HAP-1 (cell line): ENCODE measurements at places on chromosomes 12 and 14.
A peak's percentile ranks its signal among the peaks of the same experiment; 100 is the strongest.

DNA sequence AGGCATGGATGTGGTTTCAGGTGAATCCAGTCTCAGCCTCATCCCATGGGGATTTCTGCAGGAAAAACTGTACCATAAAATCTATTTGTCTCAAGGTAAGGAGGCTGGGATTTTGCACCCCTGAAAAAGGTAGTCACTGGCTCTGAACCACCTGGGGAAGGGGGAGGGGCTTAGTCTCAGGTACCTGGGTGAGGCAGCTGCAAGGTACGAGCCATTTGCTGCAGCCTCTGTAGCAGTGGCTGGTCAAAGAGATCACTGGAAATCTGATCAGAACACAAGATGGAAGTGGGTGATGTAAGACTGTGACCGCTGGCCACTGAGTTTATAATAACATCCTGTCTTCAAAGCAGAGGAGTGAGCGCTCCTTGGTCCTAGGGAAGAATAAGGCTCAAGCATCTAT is 209.9 kb upstream of the NOS1 start:
- DNase-seq, result no peak

DNA sequence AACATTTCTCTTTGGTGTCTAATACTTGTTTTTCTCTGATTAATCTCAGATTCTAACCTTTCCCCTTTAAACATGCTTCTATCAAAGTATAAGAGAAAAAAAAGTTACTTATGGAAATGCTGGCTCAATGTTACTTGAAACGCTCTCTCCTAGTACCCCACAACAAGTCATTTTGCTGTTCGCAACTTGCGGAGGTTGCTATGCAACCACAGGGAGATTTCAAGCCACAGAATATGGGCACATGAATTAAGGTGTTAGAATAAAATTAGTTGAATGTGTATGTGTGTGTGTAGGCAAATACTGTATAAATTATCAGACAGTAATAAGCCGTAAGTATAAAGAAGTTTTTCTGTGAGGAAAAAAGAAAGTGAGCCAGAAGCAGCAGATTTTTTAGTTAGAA is 80.6 kb downstream of the CCDC59 start:
- DNase-seq, result no peak

DNA sequence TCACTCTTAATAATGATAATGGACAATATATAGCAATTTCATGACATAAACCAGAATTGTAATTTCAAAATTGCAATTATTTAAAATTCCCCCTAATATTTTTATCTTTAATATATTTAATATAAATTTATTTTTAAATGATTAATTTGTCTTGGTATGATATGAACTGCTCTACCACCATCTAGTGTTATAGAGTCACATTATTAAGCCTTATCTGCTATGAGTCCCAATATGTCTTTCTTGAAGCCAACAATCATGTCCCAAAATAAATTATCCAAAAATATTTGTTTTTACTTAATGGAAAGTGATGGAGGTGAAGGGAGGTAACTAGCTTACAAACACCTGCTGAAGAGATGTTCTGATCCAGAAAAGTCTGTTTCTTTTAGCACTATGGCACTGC is 151.4 kb downstream of the KCNC2 start:
- no peak for DNase-seq

- no peak for DNase-seq
Observed at GRCh38 chr14:94559638-94560290, 1.5 kb upstream of the SERPINA4 start.

- DNase-seq, result no peak
Observed at GRCh38 chr12:96237465-96238077, 43.4 kb downstream of the ELK3 start.

DNA sequence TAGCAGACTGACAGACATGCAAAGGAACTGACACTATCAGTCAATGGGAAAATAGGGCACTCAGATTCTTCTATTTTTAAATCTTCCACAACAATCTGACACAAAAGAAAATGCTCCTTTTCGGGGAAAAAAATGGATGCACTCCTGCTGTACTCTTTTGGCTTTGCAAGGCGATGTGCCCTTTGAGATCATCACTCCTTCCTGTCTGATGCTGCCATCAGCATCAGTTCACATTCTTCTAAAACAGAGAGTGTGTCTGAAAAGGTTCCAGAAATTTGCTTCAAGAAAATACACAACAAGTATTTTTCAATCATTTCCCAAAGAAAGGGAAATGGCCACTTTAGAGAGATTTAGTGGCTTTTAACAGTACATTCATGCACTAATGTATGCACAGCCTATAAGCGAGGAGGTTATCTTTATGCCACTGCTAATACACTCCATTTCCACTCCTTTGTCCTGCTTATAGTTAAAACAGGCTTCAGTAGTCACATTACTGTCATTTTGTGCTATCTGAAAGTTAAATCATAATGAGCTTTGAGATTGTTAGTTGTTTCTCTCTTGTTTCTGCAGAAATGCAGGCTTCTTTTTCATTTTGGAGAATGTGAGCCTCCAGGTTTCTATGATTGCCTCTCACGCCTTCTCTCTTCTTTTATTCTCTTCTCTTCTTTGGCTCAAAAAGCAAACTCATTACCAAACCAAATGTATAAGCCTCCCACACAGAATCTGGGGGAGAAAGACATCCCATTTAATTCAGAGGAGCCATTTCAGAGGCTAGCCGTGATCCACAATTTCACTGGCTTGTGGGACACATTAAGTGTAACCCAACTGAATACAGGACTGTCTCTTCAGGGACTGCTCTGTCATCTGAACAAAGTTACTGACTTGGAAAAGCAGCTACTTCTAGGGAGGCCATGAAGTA is 110.9 kb upstream of the CCDC196 start:
- no peak for DNase-seq

DNA sequence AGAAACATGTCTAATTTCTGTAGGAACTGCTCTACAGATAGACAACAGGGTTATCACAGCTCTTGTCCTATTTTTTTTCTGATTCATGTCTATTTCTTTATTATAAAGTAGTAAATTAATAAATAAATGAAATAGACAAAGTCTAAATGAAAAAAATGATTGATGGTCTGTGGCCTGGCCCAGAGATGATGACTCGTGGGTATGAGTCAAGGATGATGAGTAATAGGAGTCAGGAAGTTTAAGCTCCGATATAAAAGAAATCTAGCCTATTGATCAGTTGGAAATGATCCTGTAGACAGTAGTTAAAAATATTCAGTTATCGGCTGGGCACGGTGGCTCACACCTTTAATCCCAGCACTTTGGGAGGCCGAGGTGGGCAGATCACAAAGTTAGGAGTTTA is 90.6 kb upstream of the RTL1 start:
- DNase-seq, result no peak

DNA sequence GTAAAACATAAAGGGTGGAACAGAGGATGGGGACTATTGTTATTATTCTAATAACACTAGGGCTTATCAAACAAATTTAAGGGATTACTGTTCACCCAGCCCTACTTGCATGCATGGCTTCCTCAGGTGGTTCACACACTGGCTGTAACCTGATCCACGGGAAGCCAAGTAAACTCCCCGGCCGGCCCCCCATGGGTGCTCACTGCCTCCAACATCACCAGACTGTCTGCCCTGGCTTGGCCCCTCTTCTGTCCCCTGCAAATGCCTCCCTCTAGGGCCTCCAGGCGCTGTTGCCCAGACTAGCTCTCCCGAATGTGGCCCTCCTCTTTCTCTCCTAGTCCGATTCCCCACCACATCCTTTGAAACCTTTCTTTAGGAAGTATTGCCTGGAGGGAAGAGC is 18.6 kb downstream of the FAIM2 start:
- DNase-seq, result no peak

- no peak for DNase-seq
Observed at GRCh38 chr12:56288705-56289387, 11.3 kb downstream of the CS start.

DNA sequence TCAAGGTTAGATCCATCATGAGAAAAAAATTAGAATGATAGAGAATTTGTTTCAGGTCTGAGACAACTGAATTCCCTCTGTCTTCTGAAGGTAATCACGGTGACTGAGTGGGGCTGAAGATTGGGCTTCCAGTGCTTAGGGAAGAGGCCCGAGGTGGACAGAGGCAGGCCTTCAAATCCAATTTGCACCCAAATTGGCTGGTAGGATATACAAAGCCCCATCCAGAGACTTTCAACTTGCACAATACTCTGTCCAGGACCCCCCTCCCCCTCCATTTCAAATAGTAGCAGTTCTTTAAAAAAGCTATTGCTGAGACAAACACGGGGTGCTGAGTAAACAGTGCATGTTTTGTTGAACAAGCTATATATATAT is 3.6 kb upstream of the FOXG1 start:
- no peak for DNase-seq

DNA sequence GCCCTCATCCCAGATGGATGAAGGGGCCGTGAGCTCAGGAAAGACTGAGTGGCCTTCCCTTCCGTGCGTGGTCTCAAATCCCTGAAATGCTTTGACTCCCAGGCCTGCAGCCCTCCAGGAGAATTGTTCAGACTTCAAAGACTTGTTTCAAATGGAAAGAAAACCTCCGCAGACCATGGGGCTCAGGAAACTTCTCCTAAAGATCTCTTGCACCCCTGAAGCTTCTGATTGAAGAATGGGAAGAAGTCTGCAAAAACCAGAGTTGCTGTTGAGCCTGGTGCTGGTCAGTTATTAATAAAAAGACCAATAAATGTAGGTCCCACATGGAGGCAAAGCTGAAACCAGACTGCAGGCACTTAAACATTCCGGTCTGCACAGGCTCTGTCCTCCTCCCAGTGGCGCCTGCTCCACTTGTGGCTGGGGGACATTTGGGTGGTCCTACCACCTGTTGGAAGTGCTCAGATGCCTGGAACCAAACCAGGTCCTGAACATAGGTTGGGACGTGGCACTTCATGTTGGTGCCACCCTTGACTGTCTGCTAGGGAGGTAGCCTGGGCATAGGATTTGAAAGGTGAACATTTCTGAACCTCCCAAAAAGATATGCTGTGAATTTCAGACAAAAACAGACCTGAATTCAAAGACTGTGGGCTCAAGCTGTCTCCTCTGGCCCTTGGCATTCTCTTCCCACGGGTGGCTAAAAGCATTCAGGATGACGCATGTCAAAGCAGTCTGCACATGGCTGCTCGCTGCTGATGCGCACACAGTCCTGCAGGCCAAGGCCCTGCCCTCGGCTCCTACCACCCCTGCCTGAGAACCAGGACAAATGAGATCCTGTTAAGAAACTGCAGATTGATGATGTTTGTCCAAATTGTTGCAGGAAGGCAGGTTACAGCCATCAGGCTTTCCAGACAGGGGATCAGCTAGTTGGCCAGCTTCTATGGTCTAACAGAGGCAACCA is 36.2 kb upstream of the MEG3 start:
- DNase-seq, result no peak

DNA sequence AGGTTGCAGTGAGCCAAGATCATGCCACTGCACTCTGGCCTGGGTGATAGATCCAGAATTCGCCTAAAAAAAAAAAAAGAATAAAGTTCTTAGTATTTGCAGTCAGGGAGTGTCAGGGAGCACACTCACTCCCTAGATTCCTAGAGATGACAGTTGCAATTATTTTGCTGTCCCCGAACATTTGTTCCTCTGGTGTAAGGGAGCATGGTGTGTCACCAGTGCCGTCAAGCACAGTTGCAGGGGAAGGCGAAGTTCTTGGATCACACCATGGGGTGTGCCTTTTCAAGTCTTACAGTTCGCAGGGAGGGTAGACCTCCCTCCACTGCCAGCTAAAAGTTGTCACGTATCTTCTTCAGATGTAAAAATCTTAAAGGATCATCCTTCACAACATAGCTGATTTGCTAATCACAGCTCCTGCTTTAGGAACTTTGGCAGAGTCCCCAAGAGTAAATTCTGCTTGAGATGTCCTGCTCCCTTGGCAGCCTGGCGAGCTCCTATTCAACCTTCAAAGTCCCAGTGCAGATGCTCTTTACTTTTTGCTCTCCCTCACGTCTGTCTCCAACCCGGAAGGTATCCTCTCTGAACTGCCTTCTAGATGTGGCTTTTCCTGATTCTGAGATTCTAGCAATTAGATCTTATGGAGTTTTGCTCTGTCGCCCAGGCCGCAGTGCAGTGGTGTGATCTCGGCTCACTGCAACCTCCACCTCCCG is 11.3 kb downstream of the ACACB start:
- no peak for DNase-seq

- no peak for DNase-seq
Observed at GRCh38 chr12:88206601-88207000, 64.5 kb downstream of the TMTC3 start.

GRCh38 chr12:118682656-118683055 is 298.7 kb upstream of the SRRM4 start:
- DNase-seq, result no peak

GRCh38 chr14:50875359-50876070 is 3.7 kb downstream of the ABHD12B start:
- no peak for DNase-seq

GRCh38 chr12:9745199-9745598 is 12.3 kb upstream of the CLECL1 start:
- no peak for DNase-seq

- peak; percentile 86 for DNase-seq
Observed at GRCh38 chr14:49549881-49550280, 36.3 kb downstream of the RPS29 start.

- DNase-seq, result peak; percentile 65
Observed at GRCh38 chr12:112616469-112617152, 174.9 kb upstream of the RPH3A start.

DNA sequence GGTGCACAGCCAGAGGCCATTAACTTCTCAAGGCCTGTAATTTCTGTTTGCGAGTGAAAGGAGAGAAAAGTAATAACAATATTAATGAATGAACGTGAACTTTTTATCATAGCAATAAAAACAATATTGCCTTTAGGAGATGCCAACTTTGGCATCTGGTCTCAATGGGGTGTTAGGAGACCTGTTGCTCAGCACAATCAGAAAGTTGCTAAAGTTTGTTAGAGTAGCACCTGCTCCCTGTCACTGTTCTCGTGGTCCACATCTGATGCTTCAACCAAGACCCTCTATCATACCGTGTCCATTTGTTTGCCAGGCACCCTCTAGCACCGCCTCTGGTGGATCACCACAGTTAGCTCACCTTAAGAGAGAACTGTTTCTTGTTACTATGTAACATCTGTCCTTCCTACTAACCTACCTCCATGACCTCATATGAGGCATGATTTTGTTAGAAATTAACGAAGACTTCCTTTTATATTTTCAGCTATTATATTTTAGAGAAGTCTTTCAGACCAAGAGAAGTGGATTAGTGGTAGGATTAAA is 12.5 kb upstream of the CLEC4E start:
- DNase-seq, result no peak

GRCh38 chr14:91397965-91398591 is 19.5 kb downstream of the CCDC88C start:
- DNase-seq, result no peak

GRCh38 chr12:727321-727720 is 25.1 kb upstream of the WNK1 start:
- no peak for DNase-seq

- peak; percentile 94 for DNase-seq
Observed at GRCh38 chr12:92928962-92929915, at the start of gene EEA1. TSS of gene EEA1 (minus strand) at chr12:92929295. CDS start at chr12:92929066, 229 bp downstream.

DNA sequence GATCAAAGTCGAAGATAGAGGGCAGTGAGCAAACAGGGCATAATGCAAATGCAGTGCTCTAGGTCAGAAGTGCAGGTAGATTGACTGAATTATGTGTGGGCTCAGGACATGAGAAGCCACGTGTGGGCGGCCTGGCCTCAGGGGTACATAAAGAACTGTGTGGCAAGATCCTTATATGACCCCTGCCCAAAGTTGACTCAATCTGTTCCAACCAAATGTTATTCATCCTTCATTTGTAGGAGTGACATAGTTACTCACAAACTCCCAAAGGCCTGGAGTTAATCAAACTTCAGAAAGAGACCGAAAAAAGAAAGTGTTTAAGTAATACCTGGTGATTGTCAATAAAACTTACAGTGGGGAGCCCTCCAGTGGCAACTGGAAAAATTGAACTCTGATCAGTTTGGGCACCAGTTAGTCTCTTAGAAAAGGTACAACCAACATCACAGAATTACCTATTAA is 150.4 kb upstream of the FAR2 start:
- DNase-seq, result peak; percentile 39

GRCh38 chr12:119486599-119487154 is 106.9 kb upstream of the TMEM233 start:
- no peak for DNase-seq
